ENCODE measurements at places on chromosomes 6 and 20.

GRCh38 chr6:156068881-156069280 is 613.2 kb upstream of the NOX3 start:
- DNase-seq: peak; percentile 2

DNA sequence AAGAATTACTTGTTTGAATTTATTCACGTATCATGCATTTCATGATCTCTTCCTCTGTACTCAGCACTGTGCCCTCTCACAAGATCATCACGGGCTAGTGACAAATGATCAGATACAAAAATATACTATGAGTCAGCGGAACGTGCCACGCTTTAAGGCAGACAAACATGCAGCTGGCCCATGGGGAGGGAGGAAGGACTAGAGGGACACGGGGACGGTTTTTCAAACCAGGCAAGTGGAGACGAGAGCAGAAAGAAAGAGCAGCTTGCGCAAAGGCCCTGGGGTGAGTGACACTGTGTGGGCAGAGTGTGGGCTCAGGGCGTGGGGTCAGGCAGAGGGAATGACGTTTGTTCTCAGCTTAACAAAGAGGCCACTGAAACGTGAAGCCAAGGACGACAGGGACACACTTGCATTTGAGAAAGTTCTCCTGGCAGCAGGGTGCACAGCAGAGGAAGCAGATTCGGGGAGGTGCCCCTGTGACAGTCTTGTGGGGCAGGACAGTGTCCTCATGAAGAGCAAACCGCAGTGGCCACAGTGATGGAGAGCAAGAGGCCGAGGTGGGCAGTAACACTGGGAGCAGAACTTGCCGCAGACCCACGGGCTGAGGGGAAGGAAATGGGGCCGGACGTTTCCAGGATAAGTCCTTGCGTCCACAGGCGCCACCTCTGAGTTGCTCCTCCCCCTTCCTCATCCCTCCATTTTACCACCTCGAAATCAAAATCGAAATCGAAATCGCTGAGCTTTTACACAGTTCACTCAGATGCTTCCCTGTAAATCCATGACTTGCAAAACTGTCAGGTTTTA is 6.9 kb upstream of the RPS6KA2 start:
- DNase-seq: peak; percentile 70

DNA sequence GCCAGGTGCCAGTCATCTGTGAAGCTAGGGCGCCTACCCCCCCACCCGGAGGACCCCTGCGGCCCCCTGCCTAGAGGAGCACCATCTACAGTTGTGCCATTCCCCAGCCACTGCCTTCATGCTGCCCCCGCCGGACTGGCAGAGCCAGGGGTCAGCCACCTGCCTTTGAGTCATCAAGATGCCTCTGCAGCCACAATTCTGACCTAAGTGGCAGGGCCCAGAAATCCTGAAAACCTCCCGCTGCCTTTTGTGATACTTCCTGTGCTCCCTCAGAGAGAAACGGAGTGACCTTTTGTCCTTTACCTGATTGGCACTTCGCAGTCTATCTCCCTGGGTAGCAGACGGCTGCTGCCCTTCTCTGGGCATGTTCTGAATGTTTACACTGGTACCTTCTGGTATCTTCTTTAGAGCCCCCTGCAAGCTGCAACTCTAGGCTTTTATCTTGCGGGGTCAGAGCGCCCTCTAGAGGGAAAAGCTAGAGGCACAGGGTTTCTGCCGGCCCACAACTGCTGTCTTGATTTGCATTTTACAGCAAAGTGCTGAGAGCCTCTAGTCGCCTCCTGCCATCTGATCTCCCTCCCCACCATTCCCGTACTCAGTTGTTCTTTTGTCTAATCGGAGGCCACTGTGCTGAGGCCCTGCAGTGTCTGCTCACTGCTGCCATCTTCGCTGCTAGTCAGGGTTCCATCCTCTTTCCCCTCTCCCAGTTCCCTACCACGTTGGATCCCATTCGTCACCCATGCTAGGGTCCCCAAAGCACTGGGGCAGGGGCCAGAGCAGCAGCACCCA is 26.9 kb downstream of the SPATA2 start:
- DNase-seq: peak; percentile 82

GRCh38 chr6:169087443-169088041 is 166.1 kb downstream of the THBS2 start:
- peak; percentile 89 for DNase-seq

DNA sequence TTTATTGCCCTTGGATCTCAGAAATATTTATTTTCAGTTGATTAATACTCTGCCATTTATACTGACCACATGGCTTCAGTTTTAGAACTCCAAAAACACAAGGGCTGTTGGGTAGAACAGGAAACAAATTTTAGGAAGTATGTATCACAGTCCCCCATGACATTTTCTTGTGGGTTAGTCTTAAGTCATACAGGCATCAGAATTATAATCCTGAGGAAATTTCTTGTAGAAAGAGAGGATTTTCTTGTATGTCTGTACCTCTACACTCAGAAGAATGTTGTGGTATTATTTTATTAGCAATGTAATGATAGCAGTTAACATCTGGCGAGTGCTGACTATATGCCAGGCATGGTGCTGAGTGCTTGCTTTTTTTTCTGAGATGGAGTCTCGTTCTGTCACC is 302.9 kb downstream of the CLIC5 start:
- no peak for DNase-seq

DNA sequence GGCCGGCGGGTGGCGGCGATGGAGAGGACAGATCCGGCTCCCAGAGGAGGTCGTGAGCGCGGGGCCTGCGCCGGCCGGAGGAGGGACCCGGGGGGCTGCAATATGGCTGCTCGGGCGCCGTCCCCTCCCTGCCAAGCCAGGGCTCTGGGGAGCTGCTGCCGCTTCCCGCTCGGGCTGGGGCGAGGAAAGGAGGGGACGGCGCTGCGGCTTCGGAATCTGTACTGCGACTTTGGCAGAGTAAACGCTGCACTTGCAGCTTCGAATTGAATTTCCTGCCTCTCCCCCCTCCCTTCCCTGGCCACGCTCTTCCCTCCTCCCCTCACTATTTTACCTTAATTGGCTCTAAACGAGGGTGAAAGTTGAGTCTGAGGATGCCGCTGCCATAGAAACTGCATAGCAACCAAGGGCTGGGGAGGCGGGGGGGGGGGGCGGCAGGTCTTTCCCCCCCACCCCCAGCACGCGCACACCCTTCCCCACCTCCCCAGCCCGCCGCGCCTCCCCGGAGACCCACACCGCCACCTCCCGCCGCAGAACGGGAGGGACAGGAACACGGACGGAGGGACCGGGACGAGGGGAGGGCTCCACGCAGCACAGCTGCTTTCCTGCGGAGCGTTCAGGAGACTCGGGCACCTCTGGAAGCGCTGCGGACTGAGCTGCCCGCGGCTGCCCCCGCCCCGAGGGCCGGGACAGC is 93.9 kb downstream of the RNASET2 start:
- peak; percentile 50 for DNase-seq

- DNase-seq: no peak
Observed at GRCh38 chr6:20936949-20937348, 402.7 kb downstream of the CDKAL1 start.

DNA sequence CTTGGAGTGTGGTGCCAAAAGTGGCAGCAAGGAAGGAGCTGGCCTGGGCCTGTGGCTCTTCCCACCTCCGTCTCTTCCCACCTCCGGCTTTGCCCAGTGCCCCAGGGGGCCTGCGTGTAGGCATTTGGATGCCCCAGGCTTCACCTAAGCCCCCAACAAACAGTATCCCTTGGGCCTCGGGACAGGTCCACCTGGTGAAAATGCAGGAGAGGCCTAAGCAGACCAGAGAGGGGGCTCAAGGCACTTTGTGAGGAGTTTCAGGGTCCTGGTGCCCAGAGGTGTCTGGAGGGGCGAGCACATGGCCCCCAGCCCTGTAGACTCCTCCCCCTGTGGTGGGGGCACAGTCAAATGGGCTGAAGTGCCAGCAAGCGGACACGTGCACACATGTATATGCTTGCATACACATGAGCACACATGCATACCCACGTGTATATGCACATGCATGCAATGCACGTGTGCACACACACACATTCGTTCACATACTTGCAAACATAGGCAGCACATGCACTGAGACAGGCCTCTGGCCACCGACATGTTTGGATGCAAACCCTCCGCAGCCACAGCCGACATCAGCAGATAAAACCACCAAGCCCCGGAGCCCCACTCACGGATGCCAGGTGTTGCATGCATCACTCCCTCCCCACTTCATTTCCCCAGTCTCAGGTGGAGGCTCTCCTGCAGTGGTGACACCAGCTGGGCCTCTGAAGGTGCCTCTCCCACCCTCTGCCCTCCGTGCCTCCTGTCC is 124.5 kb downstream of the TAF4 start:
- no peak for DNase-seq

- DNase-seq: no peak
Observed at GRCh38 chr6:146850238-146850896, 251.6 kb downstream of the ADGB start.

DNA sequence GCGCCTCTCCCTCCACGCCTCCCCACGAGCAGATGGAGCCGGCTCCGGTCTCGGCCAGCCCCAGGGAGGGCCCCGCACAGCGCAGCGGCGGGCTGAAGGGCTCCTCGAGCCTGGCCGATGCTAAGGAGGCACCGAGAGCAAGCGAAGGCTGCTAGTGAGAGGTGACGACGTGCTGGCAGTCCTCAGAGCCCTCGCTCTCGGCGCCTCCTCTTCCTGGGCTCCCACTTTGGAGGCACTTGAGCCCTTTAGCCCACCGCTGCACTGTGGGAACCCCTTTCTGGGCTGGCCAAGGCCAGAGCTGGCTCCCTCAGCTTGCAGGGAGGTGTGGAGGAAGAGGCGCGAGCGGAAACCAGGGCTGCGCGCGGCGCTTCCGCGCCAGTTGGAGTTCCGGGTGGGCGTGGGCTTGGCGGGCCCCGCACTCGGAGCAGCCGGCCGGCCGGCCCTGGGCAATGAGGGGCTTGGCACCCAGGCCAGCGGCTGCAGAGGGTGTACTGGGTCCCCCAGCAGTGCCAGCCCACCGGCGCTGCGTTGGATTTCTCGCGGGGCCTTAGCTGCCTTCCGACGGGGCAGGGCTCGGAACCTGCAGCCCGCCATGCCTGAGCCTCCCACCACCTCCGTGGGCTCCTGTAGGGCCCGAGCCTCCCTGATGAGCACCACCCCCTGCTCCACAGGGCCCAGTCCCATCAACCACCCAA is 2.5 kb upstream of the TMEM14C start:
- DNase-seq: peak; percentile 58

GRCh38 chr20:8292793-8293192 is 160.7 kb downstream of the PLCB1 start:
- DNase-seq: no peak

DNA sequence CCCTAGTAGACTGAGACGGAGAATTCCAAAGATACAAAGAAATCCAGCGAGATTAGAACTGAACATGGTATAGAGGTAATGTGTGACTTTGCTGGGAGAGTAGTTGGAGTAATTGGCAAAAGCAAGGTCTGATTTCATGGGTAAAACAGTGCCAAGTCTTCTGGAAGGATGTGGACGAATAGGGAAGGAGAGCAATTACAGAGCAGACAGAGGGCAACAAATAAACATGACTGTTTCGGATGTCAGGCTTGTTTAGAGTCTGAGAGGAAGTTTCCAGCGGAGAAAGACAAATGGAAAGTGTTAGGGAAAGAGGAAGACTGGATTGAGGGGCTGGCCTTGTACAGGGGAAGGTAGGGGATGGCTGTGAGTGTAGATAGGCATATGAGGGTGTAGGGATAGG is 282.2 kb upstream of the PRND start:
- peak; percentile 38 for DNase-seq

- DNase-seq: peak; percentile 57
Observed at GRCh38 chr6:121951918-121952379, 447.5 kb upstream of the HSF2 start.

DNA sequence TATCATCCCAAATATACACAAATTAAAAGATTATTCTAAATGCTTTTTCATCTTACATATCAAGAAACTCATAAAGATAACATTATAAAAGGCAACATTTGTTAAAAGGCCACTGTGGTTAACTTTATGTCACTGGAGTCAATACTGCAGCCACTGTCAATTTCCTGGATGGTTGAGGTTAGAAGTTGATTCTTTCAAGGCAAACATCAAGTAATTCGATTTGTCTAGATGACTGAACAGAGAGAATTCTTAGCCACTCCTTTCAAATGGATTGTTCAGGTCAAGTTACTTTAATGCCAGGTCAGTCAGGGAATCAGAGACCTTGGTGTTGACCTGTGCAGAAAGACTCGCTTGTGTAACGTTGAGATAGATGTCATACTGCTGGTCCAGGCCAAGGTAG is 44.4 kb upstream of the SIM1 start:
- no peak for DNase-seq

- DNase-seq: peak; percentile 80
Observed at GRCh38 chr20:8764344-8764962, 304.4 kb upstream of the PLCB4 start.

- DNase-seq: no peak
Observed at GRCh38 chr6:22083119-22083518, 213.7 kb downstream of the PRL start.

DNA sequence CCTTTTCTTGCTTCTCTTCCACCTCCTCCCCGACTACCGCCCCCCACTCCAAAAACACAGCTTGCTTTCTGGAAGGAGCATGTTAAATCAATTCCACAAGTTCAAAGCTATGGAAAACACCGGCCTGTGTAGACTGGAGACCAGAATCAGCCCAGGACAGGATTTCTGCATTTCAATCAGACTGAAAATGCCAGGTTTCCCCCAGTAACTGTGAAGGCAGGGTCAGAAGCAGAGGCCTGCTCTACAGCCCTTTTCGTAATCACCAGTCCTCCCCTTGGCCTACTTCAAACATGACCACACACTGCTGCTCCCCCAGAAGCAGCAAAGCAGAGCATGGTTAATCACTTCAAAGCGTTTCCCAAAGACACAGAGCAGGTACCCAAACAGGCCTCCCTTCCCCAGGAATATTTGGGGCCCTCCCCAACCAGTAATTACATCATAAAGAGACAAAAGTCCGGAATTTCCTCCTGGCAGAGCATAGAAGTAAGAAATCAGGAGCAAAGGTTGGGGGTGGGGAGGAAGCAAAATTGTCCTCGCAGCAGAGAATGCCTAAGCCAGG is 38.4 kb downstream of the ZMYND8 start:
- DNase-seq: no peak

DNA sequence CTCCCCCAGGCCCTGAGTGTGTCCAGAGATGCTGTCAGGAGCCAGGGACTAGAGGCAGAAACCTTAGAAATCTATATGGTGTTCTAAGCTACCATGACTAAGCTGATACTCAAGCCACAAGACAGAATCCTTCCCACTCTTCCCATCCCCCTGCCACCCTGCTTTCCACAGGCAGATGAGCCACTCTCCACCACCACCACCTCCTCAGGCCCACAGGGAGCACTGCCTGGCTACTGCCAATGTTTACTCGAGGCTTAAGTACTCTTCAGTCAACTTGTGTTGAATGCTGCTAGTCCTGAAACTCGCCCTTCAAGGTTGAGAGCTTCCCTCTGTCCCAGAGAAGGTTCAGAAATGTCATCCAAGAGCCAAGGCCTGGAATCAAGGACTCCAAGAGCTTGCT is 56.2 kb downstream of the CENPW start:
- no peak for DNase-seq
